ENCODE measurements at places on chromosomes 12 and 14. TPM values are rescaled to one million over a fixed set of nuclear protein-coding genes. Genes with fewer than 3 reads are reported as not detected.

DNA sequence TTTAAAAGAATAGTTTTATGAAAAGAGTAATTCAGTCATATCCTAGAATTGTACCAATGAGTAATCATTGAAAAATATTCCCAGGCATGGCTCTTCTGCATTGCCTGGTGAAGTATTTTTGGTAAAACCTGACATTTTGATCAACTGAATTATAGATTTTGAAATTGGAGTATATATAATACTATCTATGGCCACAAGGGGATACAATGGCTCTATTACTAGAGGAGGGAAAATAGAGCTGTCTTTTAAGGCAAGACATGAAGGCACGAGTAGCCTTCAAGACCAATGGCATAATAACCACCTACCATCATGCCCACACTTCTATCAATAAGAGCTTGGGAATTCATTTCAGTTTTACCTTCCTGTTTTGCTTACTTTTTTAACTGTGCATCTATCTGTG, 1241.4 kb upstream of the TMEM132C start:
- DNase-seq = no peak

GRCh38 chr12:11660624-11661023, 11.2 kb downstream of the ETV6 start:
- no peak for DNase-seq

DNA sequence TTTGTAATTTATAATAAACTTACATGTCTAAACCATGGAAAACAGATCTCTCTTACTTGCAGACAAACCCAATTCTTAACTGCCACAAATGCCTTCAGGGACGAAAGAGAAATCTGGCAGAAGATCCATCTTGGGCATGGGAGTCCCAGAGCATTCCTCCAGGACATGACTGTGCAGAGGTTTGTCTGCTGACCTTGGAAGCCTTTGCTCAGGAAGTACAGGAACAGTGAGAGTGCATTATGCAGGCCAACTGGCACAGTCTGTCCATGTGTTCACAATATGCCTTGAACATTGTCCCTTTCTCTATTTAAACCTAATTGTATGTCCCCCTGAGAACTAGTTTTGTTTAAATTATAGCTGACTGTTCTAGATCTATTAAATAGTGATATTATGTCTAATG, 467.1 kb downstream of the ATP23 start:
- DNase-seq = no peak

WNT5B gene
- total RNA-seq = not detected
